ENCODE measurements at places on chromosomes 3 and 15. TPM values are rescaled to one million over a fixed set of nuclear protein-coding genes. Genes with fewer than 3 reads are reported as not detected.

GRCh38 chr3:56914646-56915045, 112.9 kb upstream of the ARHGEF3 start:
- peaks cover 25% of the 10 kb centered on the region for H3K4me1 ChIP-seq
- no peaks in the 10 kb centered on the region for H3K27me3 ChIP-seq
- no peak overlapping the region for H3K27ac ChIP-seq
- no peaks in the 10 kb centered on the region for H3K36me3 ChIP-seq
- H3K4me3 ChIP-seq: peak overlapping the region; percentile 9
- DNase-seq: no peak

DNA sequence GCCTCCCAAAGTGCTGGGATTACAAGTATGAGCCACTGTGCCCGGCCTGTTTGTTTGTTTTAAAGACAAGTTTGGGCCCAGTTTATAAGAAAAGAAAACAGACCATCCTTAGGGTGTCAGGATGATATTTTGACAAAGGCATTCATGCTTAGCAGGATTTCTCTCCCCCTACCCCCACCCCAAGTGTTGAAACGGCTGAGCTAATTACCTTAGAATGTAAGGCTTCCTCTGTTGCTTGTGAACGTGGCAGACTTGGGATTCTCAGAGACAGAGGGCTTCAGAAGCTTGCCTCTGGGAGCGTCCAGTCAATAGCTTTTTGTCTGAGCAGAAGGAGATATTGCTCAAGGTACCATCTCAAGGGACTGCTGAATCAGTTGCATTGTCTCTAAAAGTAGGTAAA, 24.0 kb downstream of the FLNB start:
- DNase-seq: no peak
- no peaks in the 10 kb centered on the region for H3K27me3 ChIP-seq
- H3K36me3 ChIP-seq: peaks cover 20% of the 10 kb centered on the region
- H3K4me3 ChIP-seq: no peak overlapping the region
- H3K27ac ChIP-seq: peak overlapping the region; percentile 70
- H3K4me1 ChIP-seq: peaks cover 50% of the 10 kb centered on the region

- no peaks in the 10 kb centered on the region for H3K27me3 ChIP-seq
- H3K36me3 ChIP-seq: no peaks in the 10 kb centered on the region
- H3K4me1 ChIP-seq: peaks cover 18% of the 10 kb centered on the region
- H3K4me3 ChIP-seq: no peak overlapping the region
- H3K27ac ChIP-seq: no peak overlapping the region
Measured at GRCh38 chr3:30354513-30354912, 251.9 kb upstream of the TGFBR2 start.

GRCh38 chr3:31232055-31233025, 300.4 kb upstream of the STT3B start:
- H3K4me1 ChIP-seq: peaks cover 32% of the 10 kb centered on the region
- no peaks in the 10 kb centered on the region for H3K27me3 ChIP-seq
- no peak overlapping the region for H3K27ac ChIP-seq
- no peak for DNase-seq
- H3K4me3 ChIP-seq: no peak overlapping the region

GRCh38 chr3:24433838-24434591, 60.6 kb downstream of the THRB start:
- H3K4me1 ChIP-seq: peaks cover 11% of the 10 kb centered on the region
- no peak overlapping the region for H3K27ac ChIP-seq
- no peaks in the 10 kb centered on the region for H3K27me3 ChIP-seq
- no peak for DNase-seq
- peaks cover 4% of the 10 kb centered on the region for H3K36me3 ChIP-seq

DNA sequence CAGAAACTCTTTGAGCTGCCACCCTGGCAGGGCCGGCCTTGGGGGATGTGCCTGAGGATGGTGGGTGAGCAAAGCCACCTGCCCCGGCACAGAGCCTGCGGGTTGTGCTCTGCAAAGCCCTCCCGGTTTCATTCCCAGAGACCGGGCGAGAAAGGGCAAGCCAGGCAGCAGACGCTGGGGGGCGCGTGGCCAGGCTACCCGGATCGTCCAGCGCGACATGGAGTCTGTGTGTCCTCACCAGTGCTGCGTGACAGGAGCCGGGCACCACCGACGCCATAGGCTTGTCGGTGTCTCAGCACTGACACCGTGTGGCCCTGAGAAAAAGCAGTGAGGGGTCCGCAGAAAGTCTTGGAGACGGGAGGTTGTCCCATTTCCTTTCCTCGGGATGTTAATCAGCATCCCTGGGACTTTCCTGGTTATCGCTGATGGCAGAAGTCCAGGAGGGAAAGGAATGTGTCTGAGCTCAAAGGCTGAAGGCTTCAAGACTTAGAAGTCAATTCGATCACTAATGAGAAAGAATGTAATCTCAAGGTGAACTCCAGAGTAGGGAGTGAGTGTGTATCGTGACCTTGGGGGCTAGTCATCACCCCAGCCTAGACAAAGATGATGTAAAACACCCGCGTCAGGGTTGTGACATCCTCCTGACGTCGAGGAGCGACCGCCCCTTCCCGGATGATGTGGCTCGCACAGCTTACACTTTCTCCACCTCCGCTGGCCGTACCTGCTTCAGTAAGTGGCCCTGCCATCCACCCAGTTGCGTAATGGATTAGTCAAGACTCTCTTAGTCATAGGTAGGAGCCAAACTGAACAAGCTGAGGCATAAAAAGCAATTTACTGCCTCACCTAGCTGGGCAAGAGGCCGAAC, 36.3 kb upstream of the PLA2G4E start:
- DNase-seq: no peak
- H3K27me3 ChIP-seq: peaks cover 31% of the 10 kb centered on the region
- peak overlapping the region; percentile 88 for H3K27ac ChIP-seq
- no peaks in the 10 kb centered on the region for H3K4me1 ChIP-seq
- peak overlapping the region; percentile 76 for H3K4me3 ChIP-seq

DNA sequence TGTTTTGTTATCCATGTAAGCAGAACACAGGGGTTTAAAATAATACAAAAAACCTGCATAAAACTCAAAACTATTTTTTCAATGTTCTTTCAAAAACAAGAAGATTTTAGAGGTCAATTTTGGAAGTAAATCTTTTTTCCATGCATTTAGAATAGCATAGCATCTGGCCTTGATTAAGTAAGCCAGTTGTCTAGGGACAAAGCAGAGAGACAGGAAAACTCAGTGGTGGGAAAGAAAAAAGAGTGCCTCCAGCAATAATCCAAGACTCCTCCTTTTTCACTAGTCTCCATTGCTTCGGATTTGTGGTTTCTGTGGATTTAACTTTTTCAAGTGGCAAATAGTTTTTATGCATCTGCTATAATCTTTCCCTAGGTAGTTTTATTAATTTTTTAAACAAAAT, 88.9 kb downstream of the SUCNR1 start:
- no peaks in the 10 kb centered on the region for H3K36me3 ChIP-seq
- no peaks in the 10 kb centered on the region for H3K27me3 ChIP-seq
- H3K4me3 ChIP-seq: no peak overlapping the region
- DNase-seq: no peak
- H3K4me1 ChIP-seq: no peaks in the 10 kb centered on the region

- H3K4me1 ChIP-seq: peaks cover 34% of the 10 kb centered on the region
- peaks cover 2% of the 10 kb centered on the region for H3K36me3 ChIP-seq
- no peaks in the 10 kb centered on the region for H3K27me3 ChIP-seq
Measured at GRCh38 chr15:92843814-92844213, 56.3 kb upstream of the CHD2 start.

GRCh38 chr15:83855956-83856355, 202.0 kb downstream of the ADAMTSL3 start:
- H3K27me3 ChIP-seq: peaks cover 7% of the 10 kb centered on the region
- no peak for DNase-seq
- no peaks in the 10 kb centered on the region for H3K4me1 ChIP-seq

DNA sequence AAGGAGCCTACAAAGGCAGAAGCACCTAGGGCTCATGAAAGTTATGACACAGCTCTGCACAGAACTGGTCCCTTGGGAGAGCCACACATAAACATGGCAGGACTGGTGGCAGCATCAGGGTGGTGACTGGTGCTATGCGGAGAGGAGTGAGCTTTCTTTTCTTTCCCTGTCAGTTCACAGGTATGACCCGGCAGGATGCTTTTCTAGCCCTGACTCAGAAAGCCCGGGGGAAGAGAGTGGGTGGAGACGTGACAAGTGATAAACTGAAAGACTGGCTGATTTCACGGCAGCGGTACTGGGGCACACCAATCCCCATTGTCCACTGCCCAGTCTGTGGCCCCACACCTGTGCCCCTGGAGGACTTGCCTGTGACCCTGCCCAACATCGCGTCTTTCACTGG, 103.0 kb downstream of the LARS2 start:
- H3K36me3 ChIP-seq: peaks cover 19% of the 10 kb centered on the region
- H3K4me1 ChIP-seq: no peaks in the 10 kb centered on the region
- H3K27ac ChIP-seq: no peak overlapping the region
- H3K4me3 ChIP-seq: no peak overlapping the region
- DNase-seq: no peak
- H3K27me3 ChIP-seq: no peaks in the 10 kb centered on the region

DNA sequence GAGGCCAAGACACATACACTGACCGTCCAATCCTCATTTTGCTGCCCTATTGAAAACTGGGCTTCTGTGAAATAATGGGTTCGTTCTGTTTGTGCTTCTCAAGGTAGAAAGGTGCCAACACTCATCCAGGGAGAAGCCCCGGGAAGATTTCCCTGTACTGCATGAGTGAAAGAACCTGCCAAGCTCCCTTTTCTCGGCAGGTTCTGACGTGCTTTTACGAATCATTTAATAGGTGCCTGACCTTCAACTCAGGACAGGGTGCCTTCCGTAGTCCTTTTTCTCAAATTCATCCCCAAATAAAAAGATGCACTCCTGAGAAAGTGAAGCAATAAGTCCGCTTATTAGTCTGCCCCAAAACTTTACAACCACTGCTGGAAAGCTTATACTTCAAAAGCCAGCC, 64.2 kb downstream of the B3GNT5 start:
- no peak overlapping the region for H3K27ac ChIP-seq
- H3K4me1 ChIP-seq: peaks cover 7% of the 10 kb centered on the region
- DNase-seq: no peak
- no peaks in the 10 kb centered on the region for H3K27me3 ChIP-seq
- H3K36me3 ChIP-seq: no peaks in the 10 kb centered on the region

GRCh38 chr3:113354307-113354706, 87.0 kb downstream of the CFAP44 start:
- no peak overlapping the region for H3K27ac ChIP-seq
- H3K36me3 ChIP-seq: peaks cover 4% of the 10 kb centered on the region
- H3K4me1 ChIP-seq: no peaks in the 10 kb centered on the region
- no peak overlapping the region for H3K4me3 ChIP-seq
- DNase-seq: no peak
- H3K27me3 ChIP-seq: no peaks in the 10 kb centered on the region

GRCh38 chr3:42043099-42043813, 47.9 kb upstream of the TRAK1 start:
- H3K36me3 ChIP-seq: no peaks in the 10 kb centered on the region
- peak; percentile 80 for DNase-seq
- H3K4me3 ChIP-seq: peak overlapping the region; percentile 82
- peaks cover 37% of the 10 kb centered on the region for H3K4me1 ChIP-seq

GRCh38 chr15:70604666-70605315, 158.6 kb downstream of the UACA start:
- H3K4me1 ChIP-seq: peaks cover 40% of the 10 kb centered on the region
- no peak for DNase-seq
- no peaks in the 10 kb centered on the region for H3K27me3 ChIP-seq
- H3K36me3 ChIP-seq: no peaks in the 10 kb centered on the region

- no peaks in the 10 kb centered on the region for H3K4me1 ChIP-seq
- no peak overlapping the region for H3K27ac ChIP-seq
- DNase-seq: no peak
- H3K4me3 ChIP-seq: no peak overlapping the region
Measured at GRCh38 chr15:34014556-34014955, 24.4 kb downstream of the AVEN start.

GRCh38 chr15:80419546-80419945, 15.4 kb downstream of the ARNT2 start:
- no peak overlapping the region for H3K4me3 ChIP-seq
- H3K4me1 ChIP-seq: peaks cover 18% of the 10 kb centered on the region
- H3K36me3 ChIP-seq: no peaks in the 10 kb centered on the region
- DNase-seq: no peak
- no peaks in the 10 kb centered on the region for H3K27me3 ChIP-seq

GRCh38 chr3:187570776-187571175, 99.4 kb downstream of the SST start:
- no peak overlapping the region for H3K4me3 ChIP-seq
- DNase-seq: no peak
- H3K27me3 ChIP-seq: no peaks in the 10 kb centered on the region
- peaks cover 30% of the 10 kb centered on the region for H3K4me1 ChIP-seq

DNA sequence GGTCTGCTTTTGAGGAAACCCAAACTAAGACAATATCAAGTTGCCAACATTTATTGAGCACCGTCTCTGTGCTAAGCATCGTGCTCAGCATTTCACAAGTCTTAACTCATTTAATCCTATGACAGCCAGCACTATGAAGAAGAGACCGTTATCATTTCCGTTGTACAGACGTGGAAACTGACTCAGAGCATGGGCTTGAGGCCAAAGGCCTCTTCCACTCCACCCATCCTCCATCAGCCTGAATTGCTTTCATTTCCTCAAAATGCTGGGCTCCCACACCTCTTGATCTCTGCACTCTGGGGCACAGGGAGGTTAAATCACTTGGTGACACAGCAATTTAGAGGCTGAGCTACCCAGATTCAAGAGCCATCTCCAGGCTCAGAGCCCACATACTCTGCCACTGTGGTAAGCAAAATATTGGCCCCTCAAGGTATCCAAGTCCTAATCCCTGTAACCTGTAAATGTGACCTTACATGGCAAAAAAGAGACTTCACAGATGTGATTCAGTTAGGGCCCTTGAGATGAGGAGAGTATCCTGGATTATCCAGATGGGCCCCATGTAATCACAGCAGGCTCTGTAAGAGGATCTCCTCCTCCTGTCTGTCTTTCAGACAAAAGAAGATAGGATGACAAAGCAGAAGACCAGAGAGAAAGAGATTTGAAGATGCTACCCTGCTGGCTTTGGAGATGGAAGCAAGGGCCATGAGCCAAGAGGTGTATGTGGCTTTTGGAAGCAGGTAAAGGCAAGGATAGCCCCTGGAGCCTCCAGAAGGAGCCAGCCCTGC, 24.3 kb upstream of the FLNB start:
- peaks cover 9% of the 10 kb centered on the region for H3K4me1 ChIP-seq
- H3K4me3 ChIP-seq: no peak overlapping the region
- no peak for DNase-seq
- H3K27me3 ChIP-seq: no peaks in the 10 kb centered on the region
- H3K27ac ChIP-seq: peak overlapping the region; percentile 62
- H3K36me3 ChIP-seq: no peaks in the 10 kb centered on the region

DNA sequence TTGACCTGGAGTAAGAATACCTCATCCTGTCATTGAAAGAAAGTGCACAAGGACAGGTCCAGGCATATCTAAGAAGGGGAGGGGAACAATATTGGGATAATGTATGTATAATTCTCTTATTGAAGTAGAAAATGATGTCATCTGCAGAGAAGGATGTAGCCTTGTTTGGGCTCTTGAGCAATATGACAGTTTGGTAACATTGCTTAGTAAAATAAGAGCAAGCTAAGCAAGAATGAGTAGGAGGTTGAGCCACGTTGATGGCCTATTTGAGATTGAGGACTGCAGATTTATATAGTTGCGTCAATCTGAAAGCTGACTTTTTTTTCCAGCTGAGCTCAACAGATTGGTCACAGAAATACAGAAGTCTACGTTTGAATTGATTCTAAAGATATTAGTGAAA, 145.2 kb downstream of the FILIP1L start:
- H3K27me3 ChIP-seq: no peaks in the 10 kb centered on the region
- DNase-seq: no peak
- H3K4me3 ChIP-seq: no peak overlapping the region
- no peaks in the 10 kb centered on the region for H3K36me3 ChIP-seq

ARMC8 gene
- total RNA-seq: 46.1 TPM

DLL4 gene
- total RNA-seq: 5.9 TPM

DAZL gene
- not detected for total RNA-seq

SLC9A9 gene
- total RNA-seq: 0.50 TPM

UPK1B gene
- total RNA-seq: 49.2 TPM

SLC9C1 gene
- 0.48 TPM for total RNA-seq

CA12 gene
- 4.7 TPM for total RNA-seq

MYL3 gene
- total RNA-seq: 5.4 TPM
